ENCODE measurements at places on chromosomes 1 and 21.

DNA sequence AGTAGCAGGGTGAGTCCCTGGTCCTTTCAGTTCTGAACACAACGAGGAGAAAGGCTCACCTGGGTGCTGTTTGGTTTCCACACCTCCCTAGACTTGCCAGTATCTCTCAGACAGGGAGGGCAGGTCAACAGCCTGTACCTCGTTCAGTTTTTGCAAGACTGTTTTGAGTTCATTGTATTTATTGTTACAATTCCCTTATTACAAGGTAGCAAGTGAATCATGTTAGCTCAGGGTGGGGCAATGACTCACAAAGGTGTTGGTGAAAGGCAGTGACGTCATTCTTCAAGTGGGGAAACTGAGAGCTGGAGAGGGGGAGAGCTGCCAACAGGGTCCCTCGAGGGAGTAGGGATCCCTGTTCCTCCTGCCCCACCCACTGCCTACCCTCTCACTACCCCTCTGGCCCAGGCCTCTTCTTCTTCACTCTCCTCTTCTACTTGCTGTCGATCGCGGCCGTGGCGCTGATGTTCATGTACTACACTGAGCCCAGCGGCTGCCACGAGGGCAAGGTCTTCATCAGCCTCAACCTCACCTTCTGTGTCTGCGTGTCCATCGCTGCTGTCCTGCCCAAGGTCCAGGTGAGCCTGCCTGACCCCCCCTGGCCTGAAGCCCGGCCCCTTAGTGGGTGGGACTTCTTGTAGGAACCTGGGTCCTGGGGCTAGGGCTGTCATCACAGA lies 13.4 kb downstream of the SERINC2 start:
- no peak for DNase-seq

GRCh38 chr1:213070406-213070805 lies 19.4 kb downstream of the RPS6KC1 start:
- no peak for DNase-seq

GRCh38 chr1:51829058-51829457 lies 49.5 kb downstream of the NRDC start:
- no peak for DNase-seq

DNA sequence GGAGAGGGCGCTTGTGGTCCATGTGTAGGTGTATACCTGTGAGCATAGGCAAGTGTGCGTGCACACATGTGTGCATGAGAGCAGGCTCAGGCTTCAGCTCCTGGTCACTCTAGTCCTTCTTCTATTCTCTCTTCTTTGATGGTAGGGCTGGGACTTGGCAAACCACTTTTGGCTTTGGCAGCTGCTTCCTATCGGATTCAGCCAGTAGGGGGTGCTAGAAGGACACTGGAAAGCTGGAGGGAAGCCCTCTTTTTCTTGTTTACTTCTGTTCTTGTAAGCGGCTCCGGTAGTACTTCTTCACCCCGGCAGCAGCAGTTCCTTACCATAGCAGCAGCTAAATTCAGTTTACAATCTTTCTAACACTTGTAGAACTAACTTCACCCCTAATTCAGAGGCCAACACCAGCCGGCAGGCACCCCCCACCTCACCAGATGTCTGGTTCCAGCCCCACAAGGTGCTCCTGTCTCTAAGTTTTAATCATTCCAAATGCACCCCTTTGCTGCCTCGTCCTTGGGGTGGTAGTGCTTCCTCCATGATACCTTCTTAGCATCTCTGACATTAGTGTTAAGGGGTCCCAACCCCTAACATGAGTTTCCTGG lies 25.1 kb downstream of the NENF start:
- peak; percentile 49 for DNase-seq

- no peak for DNase-seq
These were observed 85.9 kb upstream of the EDEM3 start for GRCh38 chr1:184840596-184840995.

DNA sequence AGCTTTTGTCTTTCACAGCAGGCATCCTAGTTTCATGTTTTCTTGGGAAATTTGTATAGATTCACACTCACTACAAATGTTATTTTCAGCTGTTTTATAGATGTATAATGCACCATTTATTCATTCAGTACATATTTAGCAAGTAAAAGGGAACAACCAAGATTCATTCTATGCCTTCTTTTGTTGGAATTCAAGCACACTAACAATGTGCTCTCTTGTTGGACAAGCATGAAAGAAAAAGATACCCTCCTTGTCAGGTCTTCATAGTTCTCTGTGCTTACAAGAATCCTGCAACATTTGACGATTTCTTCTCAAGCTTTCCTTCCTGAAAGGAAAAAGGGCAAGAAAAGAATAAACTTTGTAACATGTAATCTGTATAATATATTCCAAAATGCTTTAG lies 456.0 kb downstream of the USP25 start:
- DNase-seq: no peak

DNA sequence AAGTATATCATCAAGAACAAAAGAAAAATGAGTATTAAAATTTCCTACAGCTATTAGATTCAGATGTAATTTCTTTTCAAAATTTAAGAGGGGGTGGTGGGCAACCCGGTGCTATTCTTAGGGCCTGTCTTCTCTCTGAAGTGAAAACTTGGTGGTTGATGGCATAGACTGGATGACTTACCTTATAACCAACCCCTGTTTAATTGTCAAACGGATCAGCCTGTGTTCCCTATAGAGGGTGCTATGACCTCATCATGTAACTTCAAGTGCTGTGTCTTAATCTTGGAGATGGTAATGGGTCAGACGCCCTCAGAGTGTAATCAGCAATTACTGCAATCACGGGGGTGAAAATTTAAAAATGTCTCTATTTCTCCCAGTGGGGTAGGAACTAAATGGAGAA lies 176.2 kb downstream of the PCP4 start:
- DNase-seq: no peak

GRCh38 chr1:150596095-150596892 lies 16.9 kb upstream of the MCL1 start:
- no peak for DNase-seq

GRCh38 chr1:206887701-206888100 lies 9.5 kb upstream of the IL24 start:
- no peak for DNase-seq

- DNase-seq: no peak
These were observed 616.0 kb downstream of the USP25 start for GRCh38 chr21:16345757-16346156.

GRCh38 chr1:9907441-9907840 lies 2.6 kb downstream of the CTNNBIP1 start:
- DNase-seq: no peak

GRCh38 chr1:80054129-80054528 lies 1047.6 kb upstream of the ADGRL4 start:
- no peak for DNase-seq

- DNase-seq: no peak
These were observed 8.1 kb downstream of the KAZN start for GRCh38 chr1:14606632-14607031.

DNA sequence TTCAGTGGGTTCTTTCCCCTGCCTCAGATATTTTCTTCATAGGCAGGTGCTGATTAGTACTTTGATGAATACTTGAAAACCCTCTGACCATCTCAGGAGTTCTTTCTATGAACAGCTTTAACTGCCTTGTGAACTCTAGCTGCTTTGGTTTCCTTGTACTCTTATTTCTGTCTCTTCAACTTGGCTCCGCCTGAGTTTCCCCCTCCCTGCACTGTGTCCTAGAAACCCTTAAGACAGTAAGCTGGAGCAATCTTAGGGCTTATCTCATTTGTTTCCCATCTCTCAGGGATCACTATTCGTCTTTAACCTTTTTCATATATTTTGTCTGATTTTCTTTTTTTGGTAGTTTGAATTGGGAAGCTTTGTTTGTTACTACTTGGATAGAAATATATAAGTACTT lies 99.1 kb downstream of the PKN2 start:
- no peak for DNase-seq

DNA sequence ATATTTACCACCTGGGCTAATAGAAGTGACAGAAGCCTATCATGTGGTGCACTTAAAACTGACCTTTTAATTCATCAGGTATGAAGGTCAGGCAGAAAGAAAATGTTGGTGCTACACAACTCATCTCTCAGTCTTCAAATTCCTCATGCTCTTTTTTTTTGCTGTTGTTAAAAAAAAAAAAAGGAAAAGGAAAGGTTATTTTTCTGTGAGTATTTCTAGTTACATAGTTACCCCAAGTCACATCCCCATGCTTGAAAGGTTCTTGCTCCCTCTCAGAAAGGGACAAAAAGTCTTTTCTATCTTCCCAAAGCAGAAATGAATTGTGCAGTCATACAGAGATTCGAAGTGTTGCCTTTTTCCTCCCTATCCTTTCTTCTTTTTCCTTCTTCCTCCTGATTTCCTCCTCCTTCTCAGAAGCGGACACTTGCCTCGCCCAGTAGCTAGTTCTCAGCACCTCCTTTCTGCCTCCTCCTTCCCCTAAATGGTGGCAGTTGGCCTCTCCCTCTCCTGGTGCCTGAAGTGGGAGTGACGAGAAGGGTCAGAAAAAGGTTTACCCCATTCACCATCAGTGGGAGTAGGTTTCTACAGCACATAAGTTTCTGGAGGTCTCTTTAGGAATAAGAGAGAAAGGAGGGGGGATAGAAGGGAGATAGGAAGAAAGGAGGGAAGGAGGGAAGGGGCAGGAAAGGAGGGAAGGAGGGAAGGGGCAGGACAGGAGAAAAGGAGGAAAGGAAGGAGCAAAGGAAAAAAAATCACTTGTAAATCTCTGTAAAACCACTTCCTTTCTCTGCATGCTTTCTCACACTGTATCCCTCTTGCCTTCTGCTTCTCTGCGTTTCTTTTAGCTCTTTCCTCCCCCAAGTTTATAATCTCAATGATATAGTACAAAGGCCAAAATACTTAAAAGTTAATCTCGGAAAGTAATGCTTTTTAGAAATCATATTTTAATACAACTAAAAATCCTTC lies 20.4 kb upstream of the C1orf105 start:
- DNase-seq: no peak

- DNase-seq: no peak
These were observed 32.7 kb upstream of the MTR start for GRCh38 chr1:236762410-236762809.

- no peak for DNase-seq
These were observed 7.0 kb downstream of the TCEA3 start for GRCh38 chr1:23417570-23417969.

DNA sequence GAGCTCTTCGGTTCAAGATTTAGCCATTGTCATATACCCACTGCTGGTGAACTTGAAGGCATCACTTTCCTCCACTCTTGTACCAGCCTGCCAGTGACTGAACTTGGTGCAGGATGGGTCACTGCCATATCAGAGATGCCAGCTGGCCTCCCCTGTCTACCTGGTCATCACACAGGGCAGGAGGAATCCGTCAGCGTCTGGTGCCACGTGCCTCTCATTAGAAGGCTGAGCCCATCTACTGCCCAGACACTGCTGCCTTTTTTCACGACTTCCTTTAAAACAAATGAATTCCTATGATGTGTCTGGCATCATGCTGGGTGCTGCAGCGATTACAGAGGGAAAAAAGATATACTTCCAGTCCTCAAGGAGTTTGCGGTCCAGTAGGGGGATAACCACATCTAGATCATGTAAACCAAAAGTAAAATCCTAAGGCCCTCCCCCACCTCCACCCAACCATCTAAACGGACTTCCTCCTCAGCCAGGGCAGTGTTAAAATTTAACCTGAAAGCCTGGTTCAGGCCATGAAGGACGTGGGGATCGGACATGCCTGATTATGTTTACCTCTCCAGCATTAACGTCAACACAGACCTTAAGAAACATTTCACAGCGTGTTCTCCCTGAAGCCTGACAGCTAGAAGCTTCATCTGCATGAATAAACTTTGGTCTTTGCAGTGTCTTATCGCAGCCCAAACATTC lies 29.2 kb upstream of the PDE9A start:
- DNase-seq: no peak

GRCh38 chr1:237186675-237187074 lies 144.7 kb downstream of the RYR2 start:
- no peak for DNase-seq

DNA sequence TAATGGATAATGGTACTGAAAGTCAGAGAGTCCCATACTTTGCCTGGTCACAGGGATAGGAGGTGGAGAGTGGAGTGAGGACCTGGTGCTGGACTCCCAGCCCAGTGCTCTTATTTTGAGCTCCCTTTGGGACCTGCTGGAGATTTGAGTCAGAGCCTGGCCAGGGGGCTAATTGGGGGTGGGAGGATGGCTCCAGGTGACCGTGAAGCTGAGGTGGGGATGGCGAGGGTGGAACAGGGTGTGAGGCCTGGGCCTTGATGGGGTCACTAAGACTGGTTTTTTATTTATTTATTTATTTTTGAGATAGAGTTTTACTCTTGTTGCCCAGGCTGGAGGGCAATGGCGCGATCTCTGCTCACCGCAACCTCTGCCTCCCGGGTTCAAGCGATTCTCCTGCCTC lies 17.8 kb downstream of the AMPD2 start:
- no peak for DNase-seq

DNA sequence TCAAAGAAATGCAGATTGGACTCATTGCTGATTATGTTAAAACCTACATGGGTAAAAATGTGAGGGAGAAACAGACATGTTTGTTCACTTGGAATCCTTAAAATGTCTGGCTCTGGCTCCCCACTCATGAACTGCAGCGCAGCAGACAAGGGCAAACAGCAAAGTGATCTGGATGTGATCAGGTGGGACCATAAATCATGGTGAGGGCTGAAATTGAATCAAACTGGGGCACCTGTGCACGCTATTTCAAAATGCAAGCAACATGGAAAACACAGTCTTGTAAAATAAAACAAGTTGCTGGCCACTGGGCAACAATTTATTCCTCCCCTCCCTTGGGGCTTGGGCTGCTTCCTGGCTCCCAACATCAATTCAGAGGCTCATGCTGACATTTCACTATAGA lies 373.4 kb downstream of the SEC16B start:
- no peak for DNase-seq

DNA sequence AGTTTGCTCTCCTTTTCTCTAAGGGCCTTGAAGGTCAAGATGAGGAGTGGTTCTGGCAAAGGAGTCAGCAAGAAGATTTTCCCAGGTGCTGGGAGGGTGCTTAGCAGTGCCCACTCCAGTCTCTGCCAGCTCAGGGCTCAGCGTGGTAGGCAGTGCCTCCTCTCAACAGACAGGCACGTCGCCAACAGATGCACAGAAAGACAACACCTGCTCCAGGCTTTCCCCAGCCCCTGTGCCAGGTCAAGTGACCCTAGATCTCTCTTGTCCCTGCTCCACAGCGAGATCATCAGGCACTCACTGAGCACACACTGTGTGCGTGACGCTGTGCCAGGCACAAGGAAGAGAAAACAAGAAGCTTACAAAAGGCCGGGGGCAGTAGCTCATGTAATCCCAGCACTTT lies 86.0 kb downstream of the CASZ1 start:
- no peak for DNase-seq

- no peak for DNase-seq
These were observed 17.9 kb upstream of the PWP2 start for GRCh38 chr21:44089001-44089911.

Data from activated CD8-positive, alpha-beta memory T cell treated with anti-CD3 and anti-CD28 coated beads, Interleukin-2, amount 50 U/mL, for 4 hours (primary cell).